Effector CD8-positive, alpha-beta T cell (primary cell): ENCODE measurements at places on chromosomes 16 and 17.

GRCh38 chr17:81492202-81492601 lies 20.4 kb downstream of the ACTG1 start:
- DNase-seq: no peak

- DNase-seq: no peak
These were observed 339.2 kb upstream of the TNRC6C start for GRCh38 chr17:77619326-77619725.

DNA sequence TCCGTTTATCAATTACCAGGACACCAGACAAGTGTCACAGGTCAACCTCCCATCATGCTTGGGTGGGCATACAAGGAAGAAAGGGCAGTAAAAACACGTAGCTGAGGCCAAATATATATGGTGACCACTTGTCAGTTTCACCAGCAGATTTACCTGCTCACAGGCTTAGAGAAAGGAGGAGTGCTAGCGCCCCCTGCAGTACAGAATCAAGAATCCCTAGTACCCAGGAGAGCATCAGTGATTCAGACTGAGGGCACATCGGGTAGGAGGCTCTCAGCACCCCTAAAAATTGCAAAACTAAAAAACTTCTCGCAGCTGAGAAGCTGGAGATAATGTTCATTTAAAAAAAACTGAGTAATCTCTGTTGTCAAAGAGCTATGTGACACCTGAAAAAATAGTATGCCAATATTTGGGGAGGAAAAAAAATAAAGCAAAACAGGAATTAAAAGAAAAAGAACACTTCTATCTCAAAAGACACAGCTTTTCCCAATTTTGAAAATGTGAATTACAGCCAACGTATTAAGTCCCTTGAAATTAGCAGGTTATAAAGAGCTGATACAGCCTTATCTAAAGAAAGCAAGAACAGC lies 21.2 kb upstream of the MON1B start:
- DNase-seq: no peak

GRCh38 chr16:54505549-54506213 lies 219.1 kb upstream of the IRX3 start:
- no peak for DNase-seq

GRCh38 chr16:49884033-49885015 lies 28.4 kb upstream of the ZNF423 start:
- DNase-seq: no peak

DNA sequence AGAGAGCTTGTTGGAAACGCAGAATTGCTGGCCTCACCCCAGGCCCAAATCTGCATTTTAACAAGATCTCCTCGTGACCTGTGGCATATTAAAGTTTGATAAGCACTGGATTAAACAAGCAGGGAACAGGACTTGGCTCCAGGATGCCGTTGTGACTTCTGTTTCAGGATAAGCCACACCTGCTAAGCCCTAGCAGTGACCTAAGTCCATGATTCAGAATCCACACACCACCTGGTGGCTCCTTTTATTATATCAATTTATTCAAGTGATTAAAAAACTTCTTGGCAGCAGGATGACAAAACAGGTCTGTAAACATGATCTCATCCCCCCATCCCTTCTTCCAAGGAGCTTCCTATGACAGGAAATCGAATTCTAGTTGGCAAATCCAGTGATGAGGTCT lies 9.1 kb downstream of the NAGPA start:
- no peak for DNase-seq

GRCh38 chr17:6485646-6486412 lies 41.6 kb downstream of the PIMREG start:
- DNase-seq: no peak

- peak; percentile 90 for DNase-seq
These were observed at the start of gene FN3KRP for GRCh38 chr17:82716203-82717010. FN3KRP (plus strand) TSS chr17:82716706; CDS start chr17:82716756, 50 bp downstream.

- DNase-seq: no peak
These were observed 3.7 kb downstream of the CMTM1 start for GRCh38 chr16:66569827-66570405.

- DNase-seq: no peak
These were observed 408.0 kb downstream of the UTP18 start for GRCh38 chr17:51668155-51668962.

GRCh38 chr16:19113577-19114358 lies at the start of gene ITPRIPL2:
ITPRIPL2 (plus strand) TSS chr16:19113964; CDS start chr16:19114462, 498 bp downstream.
- no peak for DNase-seq

GRCh38 chr17:9434642-9435057 lies 141.0 kb downstream of the STX8 start:
- no peak for DNase-seq

DNA sequence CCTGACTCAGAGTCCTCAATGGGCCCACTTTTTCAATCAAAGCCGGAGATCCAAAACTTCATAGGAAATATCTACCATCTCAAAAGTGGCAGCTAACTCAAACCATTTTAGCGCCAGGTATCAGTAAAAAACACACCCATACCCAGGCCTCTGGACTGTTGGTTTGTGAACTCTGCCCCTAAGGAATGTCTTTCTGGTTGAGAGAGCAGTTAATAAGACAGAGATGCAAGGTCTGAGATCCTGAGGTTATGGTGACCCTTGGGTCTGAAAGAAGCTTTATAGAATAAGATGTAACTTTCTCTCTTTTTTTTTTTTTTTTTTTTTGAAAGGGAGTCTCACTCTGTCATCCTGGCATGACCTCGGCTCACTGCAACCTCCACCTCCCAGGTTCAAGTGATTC lies 350.5 kb downstream of the SOX9 start:
- DNase-seq: no peak

DNA sequence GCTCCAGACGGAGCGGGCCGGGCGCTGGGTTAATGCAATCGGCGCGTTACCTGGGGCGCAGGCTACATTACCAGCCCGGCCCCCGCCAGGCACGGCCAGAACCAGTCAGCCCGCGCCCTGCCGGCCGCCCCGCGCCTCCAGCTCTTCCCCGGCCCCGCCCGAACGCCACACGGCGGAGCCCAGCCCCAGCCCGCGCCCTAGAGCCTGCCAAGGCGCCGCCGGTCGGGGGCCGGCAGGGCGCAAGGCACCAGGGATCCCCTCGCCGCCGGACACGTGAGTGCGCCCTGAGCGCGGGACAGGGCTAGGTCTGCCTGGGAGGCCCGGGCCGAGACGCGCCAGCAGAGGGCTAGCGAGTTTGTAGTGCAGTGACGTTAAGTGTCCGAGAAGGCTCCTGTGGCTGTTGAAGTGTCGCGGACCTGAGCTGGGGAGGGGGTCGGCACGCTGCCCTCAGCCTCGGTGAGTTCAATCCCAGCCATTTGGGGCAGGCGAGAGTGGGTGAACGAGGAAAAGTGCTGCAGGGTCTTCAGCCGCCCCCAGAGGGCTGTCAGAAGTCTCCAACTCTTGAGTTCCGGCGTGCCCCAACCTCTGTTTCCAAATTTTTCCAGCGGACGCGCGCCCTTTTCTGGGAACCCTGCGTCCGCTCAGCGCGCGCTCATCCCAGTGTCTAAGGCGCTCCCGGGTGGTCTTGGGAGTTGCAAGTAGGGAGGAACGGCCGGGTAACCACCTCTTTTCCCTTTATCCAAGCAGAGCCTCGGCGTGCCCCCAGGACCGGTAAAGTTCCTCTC lies at the start of gene SLC6A2:
Gene SLC6A2 (plus strand): TSS at position 92 of the 785 bp plus-strand sequence. CDS start 707 bp downstream, outside the sequence.
- no peak for DNase-seq

DNA sequence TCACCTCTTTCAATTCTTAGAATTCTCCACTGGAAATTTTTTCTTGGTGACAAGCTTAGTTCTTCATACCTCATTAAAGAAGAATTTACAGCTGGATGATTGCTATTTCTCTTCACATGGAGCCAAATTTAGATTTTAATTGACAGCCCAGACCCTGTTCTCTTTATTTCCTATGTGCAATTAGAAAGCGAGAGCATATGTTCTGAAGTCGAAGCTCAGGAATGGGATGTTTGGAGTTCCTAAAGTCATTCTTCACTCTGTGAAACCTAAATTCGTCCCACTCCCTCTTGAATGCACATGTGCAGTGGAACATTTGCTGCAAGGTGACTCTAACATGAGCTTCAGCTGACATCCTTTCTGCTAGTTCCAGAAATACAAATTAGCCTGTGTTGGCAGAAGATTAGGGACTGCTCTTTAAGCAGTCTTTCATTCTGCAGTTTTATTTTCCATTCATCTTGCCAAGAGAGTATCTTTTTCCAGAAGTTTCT lies 129.3 kb upstream of the KCNJ16 start:
- DNase-seq: no peak

DNA sequence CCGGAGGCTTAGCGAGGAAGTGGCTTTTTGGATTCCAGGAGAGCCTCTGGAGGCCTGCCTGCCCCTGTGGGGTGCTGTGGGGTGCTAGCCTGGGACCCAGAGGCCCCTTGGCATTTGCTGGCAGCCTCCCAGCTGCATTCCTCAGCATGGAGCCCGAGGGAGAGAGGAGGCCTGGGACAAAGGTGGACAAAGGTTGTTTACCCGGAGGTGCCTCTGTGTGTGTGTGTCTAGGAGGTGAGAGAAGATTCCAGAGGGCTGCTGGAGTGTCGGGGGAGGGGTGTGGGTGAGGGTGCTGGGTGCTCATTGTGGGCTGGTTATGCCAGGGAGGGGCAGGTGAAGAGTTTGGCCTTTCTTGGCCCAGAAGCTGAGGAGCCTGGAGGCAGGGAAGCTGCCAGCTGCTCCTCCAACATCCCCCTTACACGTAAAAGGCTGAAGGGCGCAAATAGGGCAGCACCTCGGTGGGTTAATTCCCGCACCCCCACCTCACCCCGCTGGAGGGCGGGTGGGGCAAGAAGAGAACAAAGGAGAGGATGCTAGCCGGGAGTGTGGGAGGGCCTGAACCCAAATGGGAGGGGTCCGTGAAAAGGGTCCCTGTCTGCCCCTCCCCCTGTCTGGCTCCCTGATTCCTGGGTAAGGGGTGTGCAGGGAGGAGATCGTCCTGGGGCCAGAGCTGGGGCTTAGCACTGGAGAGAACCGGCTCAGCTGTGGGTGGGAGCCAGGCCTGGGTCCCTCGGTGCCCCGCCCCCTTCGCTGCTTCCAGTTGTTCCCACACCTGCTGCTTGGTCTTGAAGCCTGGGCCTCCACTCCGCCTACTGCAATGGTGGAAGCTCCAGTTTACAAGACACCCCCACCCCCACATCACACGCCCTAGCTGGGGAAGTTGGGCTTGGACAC lies 9.9 kb downstream of the HEXIM2 start:
- DNase-seq: no peak

DNA sequence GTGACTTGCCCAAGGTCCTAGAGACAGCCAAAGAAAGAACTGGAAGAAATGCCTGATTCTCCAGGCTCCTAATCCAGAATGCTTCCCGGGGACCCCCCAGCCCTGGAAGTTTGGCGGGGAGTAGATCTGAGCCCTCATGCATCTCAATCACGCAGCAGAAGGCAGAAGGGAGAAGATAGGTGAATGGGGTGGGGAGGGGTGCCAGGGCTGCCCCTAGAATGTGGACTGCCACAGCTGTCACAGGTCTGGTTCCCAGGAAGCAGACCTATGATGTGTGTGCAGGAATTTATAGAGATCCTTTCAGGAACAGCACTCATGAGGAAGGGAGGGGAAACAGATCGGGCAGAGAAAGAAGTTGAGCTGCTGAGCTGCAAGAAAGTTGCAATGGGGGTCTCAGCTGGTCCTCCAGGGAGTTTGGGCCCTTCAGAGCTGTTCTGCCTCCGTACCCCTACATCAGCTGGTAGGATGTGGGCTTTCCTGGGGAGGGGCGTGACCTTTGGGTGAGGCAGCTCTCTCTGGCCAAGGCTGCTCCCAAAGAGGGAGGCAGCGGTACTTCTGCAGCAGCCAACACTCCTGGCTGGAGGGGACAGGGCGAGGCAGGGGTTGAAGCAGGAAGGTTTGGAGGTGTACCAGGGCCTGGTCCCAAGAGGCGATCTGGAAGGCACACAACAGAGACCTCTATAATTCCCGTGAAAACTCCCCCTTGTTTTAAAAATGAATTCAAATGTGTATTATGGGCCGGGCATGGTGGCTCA lies 43.4 kb downstream of the DNAH9 start:
- DNase-seq: no peak

DNA sequence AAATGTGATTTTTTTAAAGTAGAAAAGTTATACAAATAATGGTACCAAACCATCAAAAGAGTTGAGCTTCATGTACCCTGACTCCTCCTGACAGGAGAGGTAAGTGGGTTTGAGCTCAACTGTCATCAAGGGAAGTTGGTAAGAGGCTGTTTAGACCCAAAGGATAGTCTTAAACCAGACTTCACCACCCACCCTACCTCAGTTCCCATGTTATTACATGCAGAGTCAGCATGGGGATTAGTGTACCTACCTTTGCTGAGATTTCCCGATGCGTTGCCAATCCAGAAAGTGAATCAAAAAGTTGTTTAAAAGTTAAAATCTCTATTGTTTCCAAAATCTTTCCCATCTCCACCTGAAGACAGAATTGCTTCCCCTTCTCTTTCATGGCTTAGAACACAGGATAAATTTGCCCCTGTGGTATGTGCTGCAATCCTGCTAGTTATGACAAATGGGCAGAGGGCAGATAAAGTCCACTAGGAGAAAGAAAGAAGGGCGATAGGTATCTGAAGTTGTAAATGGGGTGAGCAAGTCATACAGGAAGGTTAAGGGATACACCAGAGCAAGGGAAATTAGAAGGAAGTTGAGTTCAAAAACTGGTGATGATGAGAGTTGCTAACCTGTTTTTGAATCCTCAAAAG lies 72.8 kb downstream of the NEUROD2 start:
- no peak for DNase-seq

DNA sequence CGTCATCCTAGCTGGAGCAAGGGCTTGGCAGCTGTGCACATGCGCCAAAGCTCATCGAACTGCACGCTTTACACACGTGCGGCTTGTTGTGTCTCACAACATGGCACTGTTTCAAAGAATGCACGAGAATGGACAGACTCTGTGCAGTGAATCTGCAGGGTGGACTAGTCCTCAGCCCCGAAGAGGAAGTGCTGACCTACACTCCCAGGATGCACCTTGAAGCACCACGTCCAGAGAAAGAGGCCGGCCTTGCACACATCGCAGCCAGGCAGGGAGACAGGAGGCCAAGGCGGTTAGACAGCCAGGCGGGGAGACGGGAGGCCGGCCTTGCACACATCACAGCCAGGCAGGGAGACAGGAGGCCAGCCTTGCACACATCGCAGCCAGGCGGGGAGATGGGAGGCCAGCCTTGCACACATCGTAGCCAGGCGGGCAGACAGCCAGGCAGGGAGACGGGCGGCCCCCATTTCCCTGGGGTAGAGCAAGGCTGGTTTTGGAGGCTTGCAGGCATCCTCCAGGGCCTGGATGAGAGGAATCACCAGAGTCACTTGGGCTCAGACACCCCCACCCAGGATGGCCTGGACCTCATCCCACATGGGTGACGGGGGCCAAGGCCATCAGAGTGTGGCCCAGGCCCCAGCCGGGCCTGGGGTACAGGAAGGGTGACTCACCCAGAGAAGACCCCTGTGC lies 9.0 kb upstream of the CACNA1H start:
- DNase-seq: no peak

DNA sequence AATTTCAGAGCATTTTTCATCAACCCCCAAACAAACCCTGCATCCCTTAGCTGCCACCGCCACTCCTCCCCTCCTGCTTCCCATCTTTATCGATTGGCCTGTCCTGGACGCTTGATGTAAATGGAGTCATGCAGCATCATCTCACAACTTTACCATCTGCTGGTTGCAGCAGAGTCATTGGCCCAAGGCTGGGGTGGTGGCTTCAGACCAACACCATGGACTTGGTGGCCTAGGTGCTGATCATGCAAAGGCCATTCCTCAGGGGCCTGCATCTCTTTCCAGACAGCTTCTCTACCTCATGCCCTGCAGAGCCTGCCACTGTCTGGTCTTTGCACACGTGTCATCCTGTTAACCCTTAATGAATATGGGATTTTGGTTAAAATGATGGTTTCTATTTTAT lies 73.4 kb downstream of the MPRIP start:
- no peak for DNase-seq
